ENCODE measurements at places on chromosomes 5 and 9.

DNA sequence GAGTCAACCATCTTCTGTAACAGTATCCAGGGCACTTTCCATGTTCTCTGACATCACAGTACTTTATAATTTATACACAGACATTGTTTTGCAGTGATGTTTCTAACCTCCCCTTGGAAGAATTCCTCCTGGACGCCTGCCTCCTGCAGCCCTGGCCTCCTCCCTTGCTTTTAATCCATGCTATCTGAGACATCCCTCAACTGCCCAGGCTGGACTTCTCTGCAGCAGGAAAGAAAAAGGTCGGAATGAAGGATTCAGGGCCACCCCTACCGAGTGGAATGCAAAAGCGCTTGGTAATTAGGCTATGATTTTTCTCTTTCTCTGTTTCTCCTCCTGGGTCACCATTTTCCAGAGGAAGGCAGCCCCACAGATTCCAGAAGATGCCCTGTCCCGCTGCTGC, 47.0 kb upstream of the SHC3 start:
- DNase-seq = no peak

DNA sequence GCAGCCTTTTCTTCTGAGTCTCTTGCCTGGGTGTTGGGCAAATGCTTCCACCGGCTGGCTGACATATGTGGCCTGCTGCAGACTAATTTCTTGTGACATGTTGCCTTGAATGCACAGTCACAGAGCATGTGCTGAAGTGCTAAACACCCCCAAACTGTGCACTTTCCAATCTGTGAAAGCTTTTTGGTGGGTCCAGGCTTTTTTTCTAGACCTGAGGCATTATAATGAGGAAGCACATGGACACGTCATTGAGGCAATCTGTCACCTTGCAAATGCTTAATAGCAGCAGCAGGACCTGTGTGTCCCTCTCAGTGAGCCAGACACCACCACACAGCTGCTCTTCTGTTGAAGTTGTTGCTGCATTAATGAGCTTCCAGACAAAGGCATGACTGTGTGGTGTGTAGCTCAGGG, 274.7 kb downstream of the ELAVL2 start:
- no peak for DNase-seq

- no peak for DNase-seq
These were observed 64.7 kb upstream of the GRAMD2B start for GRCh38 chr5:126358525-126358924.

GRCh38 chr5:139836469-139837208, 41.0 kb downstream of the PSD2 start:
- no peak for DNase-seq

DNA sequence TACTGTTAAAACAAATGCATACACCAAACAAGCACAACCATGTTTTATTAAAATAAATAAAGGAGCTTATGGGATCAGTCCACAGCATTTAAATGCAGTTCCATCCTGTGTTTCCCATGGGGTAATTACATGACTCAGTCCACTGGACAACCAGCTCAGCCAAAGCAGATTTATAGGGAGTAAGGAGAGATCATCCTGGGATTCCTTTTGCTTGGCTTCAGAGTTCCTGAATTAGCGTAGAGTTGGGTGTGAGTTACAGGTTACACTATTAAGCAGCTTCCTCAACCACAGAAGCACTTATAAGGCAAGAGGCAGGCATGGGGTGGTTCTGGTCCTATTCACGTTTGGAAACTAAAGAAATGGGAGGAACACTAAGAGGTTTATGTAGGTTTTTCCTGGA, 381.1 kb upstream of the ACTBL2 start:
- DNase-seq = no peak

DNA sequence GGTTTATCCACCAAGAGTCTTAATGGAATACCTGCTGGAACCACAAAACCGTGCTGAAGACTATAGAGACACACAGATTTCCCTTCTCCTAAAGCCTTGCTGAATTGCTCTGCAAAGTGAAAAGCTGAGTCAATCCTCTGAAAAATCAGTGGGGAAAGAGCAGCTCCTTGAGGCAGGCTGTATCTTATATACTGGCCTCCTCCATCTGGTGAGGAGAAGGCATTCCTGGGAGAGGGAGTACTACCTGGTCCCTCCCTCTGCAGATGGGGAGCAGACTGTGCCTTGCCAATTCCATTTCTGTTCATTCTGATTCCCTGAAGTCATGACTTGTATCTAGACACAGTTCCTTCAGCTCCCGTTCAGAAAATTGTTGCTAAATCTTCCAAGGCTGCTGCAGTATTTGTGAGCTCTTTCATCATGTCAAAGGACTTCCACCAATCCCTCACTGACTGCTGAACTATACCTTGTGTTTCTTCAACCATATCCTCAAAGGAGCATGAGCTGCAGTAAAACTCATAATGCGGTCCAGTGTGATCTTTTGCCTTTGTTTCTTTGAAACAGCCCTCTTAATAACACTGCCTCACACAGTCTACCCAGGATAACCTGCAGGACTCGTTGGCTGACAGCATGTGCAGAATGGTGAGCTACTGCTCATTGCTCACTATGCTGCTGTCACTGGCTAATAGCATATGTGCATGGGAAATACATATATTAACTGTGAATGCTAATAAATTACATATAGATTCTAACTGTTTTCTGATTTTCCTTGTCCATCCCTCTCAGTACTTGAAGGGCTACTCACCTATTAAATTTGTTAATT, 84.5 kb downstream of the FOXD1 start:
- no peak for DNase-seq

- no peak for DNase-seq
These were observed 11.3 kb downstream of the C9 start for GRCh38 chr5:39352951-39353350.
